ENCODE measurements at places on chromosomes 7 and 10.

GRCh38 chr10:73931767-73932619, 21.1 kb downstream of the PLAU start:
- no peak for DNase-seq

- peak; percentile 70 for DNase-seq
Observed at GRCh38 chr7:123643495-123644441, 11.9 kb upstream of the LMOD2 start.

DNA sequence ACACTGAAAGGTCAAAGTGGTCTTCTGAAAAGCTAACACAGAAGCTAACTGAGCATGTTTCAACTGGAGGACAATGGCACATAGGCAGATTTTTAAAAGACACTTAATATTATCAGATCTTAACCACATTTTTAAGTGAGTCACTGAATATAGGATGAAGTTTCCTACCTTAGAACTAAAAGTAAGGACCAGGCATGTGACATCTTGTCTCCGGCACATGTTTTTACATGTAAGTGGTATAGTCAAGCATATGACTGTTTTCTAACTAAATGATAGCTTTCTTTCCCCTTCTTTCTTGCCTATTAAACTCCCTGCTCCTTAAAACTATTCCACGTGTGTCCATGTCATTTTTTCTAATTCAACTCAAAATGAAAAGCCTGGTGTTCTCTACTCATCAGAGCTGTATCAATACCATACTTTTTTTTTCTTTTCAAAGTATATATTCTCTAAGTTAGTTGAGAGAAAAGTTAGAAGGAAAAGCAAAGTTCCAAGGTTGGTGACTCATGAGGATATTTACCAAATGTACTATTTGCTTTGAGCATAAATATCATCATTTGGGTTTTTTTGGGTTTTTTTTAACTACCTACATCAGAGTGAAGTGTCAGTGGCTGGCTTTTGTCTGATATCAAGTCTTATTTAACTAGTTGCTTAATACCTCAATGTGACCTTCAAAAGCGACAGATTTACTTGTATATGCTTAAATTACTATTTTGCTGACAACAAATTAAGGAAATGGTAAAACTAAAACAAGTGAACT, 127.5 kb downstream of the CRPPA start:
- no peak for DNase-seq

DNA sequence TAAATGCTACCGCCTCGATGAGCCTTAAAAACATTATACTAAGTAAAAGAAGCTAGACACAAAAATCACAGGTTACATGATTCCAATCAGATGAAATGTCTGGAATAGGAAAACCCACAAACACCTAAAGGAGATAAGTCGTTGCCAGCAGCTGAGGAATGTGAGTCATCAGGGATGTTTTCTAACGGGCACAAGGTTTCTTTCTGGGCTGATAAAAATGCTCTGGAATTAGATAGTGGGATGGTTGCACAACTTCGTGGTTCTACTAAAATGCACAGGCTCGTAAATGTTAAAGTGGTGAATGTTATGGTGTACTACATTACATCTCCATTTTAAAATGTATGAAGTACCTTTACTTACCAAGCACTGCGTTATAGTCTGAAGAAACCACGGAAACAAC, 9.7 kb downstream of the ABLIM1 start:
- peak; percentile 94 for DNase-seq

DNA sequence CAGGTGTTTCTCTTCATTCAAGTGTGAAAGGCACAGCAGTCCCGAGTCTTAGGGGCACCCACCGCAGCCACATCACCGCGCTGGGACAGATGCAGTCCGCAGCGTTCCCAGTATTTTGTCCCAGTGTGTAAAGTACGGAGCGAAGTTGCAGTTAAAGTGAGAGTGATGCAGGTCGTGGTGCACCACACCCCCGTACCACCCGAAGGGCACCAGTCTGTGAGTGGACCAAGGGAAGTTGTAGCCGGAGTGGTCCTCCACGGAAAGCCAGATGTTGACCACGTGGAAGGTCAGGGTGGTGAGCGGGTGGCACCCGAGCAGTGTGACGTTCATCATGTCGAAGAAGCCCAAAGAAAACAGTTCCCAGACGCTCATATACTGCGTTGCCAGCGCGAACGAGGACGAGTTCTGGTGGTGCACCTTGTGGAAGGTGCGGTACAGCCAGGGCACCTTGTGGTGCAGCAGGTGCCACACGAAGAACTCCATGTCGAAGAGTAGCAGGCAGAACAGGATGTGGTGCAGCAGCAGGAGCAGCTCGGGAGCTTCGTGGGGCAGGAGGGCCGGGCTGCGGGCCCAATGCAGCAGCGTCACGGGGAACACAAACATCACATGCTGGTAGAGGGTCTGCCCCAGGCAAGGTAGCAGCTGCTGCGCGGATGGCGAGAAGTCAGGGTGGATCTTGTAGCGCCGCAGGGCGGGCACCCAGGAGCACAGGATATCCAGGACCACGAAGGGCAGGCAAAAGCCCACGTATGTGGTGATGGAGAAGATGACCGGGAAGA, 526 bp downstream of the CH25H start:
- DNase-seq = peak; percentile 24

DNA sequence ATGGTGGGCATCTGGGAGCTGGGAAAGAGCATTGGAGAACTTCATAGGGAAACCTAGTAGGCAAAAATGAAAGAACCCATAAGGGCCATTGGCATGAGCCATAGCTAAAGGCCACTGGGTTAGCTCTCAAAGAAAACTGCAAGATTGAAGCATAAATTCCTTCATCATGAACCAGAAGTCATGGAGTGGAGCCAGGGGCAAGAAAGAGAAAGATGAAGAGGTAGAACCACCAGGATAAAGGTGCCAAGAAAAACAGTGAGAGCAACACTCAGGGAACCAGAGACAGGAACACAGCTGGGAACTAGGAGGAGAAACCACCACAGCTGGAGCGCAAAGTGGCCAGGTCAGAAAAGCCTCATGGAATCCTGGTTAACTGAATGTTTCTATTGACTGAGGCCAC, 11.5 kb upstream of the SGMS1 start:
- DNase-seq = peak; percentile 94

DNA sequence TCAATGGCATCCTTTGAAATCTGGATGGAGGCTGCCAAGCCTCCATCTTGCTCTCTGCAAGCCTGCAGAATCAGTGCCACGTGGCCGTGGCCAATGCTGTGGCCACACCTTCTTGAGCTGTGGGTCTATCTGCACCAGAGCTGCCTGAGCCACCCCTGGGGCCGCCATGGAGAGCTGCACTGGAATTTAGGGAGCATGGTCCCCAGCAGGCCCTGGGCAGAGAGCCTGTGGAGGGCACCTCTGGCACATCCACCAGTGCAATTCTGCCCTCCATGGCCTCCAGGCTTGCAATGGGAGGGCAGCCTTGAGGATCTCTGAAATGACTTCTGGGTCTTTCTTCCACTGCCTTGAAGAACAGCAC, 55.6 kb upstream of the NKX6-2 start:
- DNase-seq = no peak

GRCh38 chr10:1074748-1075308, 18.6 kb downstream of the WDR37 start:
- no peak for DNase-seq

DNA sequence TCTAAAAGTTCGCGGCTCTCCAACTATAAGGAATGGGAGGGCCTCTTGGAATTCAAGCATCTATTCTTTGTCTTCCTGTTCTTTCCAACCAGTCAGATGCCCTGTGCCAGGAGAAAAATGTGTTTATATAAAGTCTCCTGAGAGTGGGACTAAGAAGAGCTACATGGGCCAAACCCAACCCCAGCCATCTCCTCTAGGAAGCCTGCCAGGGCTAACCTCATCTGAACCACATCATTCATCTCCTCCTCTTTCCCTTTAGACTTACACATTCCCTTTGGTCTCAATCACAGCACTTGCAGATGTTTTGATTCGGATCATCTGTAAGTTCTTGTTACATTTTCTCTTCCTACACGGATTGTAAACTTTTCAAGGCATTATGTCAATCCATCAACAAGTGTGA, 62.6 kb downstream of the DOCK4 start:
- DNase-seq = peak; percentile 94

GRCh38 chr10:111076682-111077478, at the start of gene ADRA2A:
TSS of gene ADRA2A (plus strand) at chr10:111077029. CDS start at chr10:111077997, 968 bp downstream.
- DNase-seq = peak; percentile 15

DNA sequence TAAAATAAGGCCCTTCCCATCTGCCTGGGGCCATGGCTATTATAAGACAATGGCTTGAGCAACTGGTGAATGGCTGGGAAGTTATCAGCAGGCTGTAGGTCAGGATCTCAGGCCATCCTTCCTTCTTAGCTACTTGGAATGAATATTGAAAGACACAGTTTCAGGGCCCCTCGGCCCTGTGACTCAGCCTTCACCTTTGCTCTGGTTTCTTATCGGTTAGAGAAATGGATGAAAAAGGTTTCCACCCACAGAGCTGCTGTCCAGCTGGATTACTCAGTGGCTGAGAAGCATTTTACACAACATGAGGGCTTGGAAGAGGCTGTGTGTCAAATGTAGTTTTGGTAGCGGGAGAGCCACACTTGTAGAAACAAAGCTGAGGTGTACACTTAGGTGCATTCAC, 9.4 kb downstream of the ACSL5 start:
- DNase-seq = peak; percentile 88

GRCh38 chr7:150503581-150503980, 11.1 kb upstream of the GIMAP7 start:
- no peak for DNase-seq

DNA sequence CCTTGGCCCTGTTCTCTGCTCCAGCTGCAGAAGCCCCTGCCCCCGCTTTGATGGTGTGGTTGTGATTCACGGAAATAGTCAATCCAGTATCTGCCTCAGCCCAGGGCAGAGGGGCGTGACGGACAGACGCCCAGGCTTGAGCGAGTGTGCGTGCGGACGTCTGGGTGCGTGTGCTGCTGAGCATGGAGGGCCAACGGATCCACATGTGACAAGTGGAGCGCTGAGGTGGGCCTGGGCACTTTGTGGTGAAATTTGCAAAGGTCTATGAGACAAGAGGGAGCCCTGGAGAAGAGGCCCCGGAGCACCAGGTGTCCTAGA, 94.4 kb downstream of the WDR37 start:
- no peak for DNase-seq

- DNase-seq = no peak
Observed at GRCh38 chr10:101625821-101626412, 37.8 kb downstream of the DPCD start.

DNA sequence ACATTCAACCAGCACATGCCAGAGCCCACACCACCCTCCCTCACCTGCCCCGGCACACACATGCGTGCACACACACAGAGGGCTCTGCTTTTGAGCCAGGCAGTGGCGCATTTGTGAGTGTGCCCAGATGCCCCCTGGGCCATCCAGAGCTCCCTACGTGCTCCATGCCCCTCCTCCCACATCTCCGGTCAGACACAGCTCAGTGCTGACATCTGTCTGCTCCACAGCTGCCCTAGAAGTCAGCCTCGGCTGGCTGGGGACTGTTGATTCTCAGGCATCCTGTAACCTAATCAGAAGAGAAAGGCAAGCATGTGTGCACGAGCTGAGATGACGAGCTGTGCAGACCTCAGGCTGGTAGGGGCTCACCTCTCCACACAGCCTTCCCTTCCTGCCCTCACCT, 135.1 kb downstream of the ZMIZ1 start:
- no peak for DNase-seq

Data from IMR-90 (cell line).